Hippocampal formation (tissue), 2 donors: ENCODE measurements at places on chromosomes 11 and 22.

DNA sequence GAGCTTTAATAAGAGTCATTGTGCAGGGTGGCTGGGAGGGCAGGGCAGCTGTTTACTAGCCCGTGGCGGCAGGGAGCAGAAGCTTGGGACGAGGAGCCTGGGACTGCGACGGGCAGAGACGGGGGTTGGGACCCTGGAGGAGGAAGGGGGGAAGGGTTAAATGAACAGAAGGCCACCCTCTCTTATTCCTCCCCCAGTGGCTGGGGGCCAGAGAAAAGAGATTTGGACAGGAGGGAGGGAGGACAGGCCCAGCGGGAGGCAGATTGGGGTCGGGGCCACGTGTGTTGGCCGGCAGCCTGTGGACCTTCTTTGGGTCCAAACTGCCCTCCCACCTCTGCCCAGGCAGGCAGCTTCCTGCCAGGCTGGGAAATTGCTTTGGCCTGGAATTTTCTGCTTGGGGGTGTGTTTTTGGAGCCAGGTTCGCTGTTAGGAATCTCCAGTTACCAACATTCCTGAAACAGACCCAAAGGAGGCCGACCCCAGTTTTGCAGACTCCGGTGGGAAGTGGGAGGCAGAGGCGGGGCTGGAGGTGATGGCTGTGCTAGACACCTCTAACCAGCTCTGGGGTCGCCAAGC is 50.2 kb downstream of the APOL3 start:
- no peak for DNase-seq

- DNase-seq = no peak
Measured at GRCh38 chr11:110059706-110060463, 33.3 kb upstream of the ZC3H12C start.

GRCh38 chr11:43874738-43875137 is 5.9 kb upstream of the ALKBH3 start:
- DNase-seq = no peak

GRCh38 chr11:46360878-46361277 is 13.6 kb downstream of the DGKZ start:
- DNase-seq = no peak

DNA sequence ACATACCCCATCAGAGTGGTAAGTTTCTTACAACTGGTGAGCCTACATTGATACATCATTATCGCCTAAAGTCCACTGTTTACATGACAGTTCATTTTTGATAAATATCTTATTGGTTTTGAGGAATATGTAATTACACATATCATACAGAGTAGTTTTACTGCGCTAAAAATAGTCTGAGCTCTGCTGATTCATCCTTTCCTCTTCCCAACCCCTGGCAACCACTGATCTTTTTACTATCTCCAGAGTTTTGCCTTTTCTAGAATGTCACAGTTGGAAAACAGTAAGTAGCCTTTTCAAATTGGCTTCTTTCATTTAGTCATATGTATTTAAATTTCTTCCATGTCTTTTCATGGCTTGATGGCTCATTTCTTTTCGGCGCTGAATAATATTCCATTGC is 112.8 kb downstream of the LARGE1 start:
- DNase-seq = no peak

- DNase-seq = peak; percentile 66
Measured at GRCh38 chr11:3165152-3165705, at the start of gene OSBPL5. TSS of gene OSBPL5 (minus strand) at chr11:3165310. CDS start at chr11:3129148, 36,162 bp downstream.

DNA sequence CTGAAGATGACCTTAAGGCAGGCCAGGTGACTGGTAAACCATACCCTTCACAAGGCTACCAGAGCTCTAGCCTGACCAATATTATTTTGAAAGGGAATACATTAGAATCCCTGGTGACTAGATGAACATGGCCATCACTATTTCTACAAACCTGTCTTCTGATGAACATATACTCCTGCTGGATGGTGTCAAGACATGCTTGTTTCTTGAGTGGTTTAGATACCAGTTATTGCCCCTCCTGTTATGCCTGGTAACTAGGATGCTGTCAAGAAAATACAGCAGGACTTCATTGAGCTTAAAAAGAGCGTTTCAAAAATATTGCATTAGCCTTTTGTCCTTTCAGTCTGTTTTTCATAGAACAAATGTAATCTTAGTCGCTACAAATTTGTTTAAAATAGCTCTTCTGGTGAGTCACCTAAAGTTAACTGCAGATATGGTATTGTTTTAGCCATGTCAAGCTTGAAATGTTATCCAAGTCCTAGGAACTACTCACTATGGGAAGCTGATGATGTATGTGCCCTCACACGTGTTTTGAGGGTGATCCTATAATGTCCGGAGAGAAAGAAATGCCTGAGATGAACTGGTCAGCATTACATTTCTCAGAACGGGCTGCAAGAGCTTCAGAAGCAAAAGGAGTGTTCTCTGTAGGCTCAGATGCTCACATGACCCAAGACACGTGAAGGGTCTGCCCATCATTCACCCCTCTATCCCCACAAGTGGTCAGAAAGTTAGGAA is 20.6 kb downstream of the ADM start:
- DNase-seq = no peak

DNA sequence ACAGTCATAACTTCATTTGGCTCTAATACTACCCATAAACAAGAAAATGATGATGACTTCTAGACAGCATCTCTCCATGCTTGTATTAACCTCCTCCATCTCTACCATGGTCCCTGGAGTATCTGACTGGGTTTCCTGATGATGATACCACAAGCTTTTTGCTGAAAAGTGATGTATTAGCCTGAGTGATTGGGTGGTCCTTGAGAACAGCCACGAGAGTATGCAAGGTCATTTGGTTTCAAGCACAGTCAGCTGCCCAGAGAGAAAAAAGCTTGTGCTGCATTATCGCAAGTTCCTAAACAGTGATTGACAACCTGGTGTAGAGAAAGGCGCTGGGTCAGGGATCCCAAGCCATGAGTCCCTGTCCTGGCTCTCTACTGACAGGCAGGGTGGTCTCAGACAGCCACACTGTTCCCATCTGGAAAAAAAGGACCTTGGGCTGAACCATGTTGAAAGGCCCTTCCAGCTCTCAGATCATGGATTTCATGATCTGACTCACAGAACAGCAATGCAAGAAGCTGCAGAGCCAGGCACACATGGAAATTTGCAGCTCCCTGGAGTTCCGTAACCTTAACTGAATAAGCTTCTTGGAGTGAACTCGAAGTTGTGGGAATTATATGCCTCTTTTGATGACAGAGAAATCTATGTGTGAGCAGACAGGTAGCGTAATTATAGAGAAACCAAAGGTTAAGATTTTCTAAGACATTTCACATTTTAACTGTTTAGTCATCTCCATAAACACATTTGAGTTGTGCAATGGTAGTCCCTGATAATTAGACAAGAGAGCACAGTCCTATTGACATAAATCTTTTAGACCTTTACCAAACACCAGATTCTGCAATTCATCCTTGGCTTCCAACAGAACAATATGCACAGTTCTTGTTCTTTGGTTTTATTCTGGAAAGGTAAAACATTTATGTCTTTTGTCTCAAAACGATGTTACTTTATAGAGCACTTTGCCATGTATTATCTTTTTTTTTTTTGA is 54.1 kb upstream of the UBASH3B start:
- DNase-seq = no peak

GRCh38 chr11:116132273-116132978 is 628.2 kb upstream of the CADM1 start:
- DNase-seq = no peak

DNA sequence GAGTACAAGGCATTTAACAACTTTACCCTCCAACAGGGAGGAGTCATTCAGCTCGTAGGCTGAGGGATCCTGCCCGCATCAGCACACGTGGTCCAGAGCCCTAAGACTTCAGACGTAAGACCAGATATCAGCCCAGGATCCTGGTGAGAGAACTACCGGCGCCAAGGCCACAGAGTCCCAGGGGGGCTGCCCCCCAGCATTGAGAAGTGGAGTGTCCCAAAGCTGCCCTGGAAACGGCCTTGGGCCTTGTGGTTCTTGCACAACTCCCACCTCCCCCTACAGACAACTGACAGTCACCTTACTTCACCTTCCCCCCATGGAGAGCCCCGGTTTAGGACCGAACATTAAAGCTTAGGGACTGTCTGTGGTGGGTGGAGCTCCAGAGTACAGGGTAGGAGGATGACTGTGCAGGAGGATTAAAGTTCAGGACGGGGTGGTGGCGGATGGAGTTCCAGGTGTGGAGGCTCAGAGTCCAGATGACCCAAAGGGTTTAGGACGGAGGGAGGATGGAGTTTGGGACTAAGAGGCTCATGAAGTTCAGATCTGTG is 1.0 kb downstream of the C11orf91 start:
- no peak for DNase-seq

DNA sequence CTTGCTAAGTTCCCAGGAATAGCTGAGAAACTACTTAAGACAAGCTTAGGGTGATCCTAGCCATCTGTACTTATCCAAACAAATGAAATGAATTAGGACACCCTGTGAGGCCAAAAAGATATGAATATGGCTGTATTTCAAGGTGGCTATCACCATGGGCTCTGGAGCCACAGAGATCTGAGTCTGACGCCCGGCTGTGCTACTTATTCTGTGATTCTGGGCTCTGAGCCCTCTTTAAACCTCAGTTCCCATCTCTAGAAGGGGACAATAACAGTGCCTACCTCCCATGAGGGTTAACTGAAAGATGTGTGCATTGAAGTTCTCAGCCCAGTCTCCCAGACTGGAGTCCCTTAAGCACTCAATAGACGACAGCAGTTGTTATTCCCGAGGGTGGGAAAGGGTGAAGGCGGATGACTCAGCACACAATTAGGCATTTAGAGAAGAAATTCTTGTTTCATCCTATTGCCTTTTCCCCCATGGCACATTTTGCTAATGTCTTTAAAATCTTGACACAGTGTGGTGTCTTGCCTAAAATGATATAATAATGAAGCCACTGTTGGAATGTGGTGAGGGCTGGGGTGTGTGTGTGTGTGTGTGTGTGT is 132.5 kb downstream of the ADAMTS15 start:
- DNase-seq = no peak

- no peak for DNase-seq
Measured at GRCh38 chr22:44743804-44744211, 8.6 kb upstream of the ARHGAP8 start.

- DNase-seq = no peak
Measured at GRCh38 chr11:11045156-11045930, 187.5 kb upstream of the ZBED5 start.

- DNase-seq = no peak
Measured at GRCh38 chr11:100791860-100792259, 104.8 kb downstream of the ARHGAP42 start.

GRCh38 chr11:77668760-77669159 is 31.2 kb upstream of the CLNS1A start:
- no peak for DNase-seq

GRCh38 chr11:10477690-10478046 is 22.6 kb downstream of the AMPD3 start:
- DNase-seq = no peak

DNA sequence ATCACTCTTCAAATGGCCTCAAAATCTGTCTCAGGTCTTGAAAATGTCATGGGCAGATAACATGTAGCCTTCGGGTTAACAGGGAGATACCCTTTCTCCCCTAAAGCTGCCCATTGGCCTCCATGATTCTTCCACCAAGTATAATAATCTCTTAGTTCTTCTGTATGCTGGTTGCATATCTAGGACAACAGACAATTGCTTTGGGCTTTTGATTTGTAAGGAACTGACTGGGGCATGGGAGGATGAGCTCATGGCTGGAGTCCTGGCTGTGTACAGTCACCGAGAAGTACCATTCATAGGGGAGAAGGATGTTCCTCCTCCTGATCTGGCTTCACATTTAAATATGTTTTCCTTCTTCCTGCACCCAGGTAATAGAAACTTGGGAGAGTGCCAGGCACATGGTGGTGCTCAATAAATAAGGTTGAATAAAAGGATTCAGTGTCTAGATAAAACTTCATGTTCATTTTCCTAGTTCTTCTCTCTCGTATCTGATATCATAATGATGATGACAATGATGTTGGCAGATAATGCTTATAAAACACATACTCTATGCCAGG is 2.8 kb upstream of the AMPD3 start:
- DNase-seq = peak; percentile 47

DNA sequence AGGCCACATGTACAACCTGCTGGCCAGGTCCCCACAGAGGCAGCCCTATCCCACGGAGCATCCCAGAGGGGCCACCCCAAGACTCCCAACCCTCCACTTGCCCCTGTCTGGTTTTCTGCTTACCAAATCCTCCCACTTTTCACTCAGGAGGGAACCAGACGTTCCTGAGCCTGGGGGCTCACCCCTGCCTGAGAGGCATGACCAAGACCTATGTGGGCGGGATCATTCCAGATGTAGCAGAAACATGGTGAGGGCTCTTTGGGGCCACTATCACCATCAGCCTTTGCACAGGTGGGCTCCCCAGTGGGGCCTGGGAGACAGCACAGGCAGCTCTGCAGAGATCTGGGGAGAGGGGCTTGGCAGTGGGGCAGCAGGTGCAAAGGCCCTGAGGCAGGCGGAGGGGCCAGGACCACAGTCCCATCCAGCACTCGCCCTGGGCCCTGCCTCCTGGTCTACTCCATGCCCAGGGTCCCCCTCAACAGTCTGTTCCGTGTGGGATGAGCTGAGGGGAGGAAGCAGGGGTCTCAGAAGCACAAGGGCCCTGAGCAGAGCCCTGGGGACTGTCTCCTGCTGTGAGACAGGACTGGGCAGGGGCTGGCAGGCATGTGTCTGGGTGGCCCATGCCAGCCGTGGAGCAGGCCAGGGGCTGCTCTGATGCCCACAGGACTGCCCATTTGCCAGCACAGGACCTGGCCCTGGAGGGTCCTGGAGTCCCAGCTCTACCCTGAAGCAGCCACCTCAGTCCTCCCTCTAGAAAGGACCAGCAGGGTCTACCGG is 9.4 kb downstream of the PIM3 start:
- no peak for DNase-seq

DNA sequence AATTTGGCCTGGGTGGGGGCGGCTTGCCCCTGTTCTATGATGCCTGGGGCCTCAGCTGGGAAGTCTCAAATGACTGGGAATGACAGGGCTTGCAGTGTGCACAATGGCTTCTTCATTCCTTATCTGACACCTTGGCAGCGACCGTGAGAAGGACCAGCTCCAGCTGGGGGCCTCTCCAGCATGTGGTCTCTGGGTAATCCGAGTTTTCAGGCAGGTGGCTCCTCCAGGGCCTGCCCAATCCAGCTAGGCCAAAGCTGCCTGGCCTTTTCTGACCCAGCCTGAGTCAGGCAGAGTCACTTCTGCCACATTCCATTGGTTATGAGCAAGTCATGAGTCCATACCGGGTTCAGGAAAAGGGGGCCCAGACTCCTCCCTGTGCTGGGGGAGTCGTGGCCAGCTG is 646.0 kb downstream of the OPCML start:
- DNase-seq = no peak

GRCh38 chr11:83827940-83828554 is 541.9 kb upstream of the CCDC90B start:
- DNase-seq = no peak

GRCh38 chr22:10961043-10961860 is 4566.7 kb upstream of the OR11H1 start:
- no peak for DNase-seq
